ENCODE measurements at places on chromosomes 7 and 10. TPM values are rescaled to one million over a fixed set of nuclear protein-coding genes. Genes with fewer than 3 reads are reported as not detected.

The LRRC18 gene
- not detected for total RNA-seq

DNA sequence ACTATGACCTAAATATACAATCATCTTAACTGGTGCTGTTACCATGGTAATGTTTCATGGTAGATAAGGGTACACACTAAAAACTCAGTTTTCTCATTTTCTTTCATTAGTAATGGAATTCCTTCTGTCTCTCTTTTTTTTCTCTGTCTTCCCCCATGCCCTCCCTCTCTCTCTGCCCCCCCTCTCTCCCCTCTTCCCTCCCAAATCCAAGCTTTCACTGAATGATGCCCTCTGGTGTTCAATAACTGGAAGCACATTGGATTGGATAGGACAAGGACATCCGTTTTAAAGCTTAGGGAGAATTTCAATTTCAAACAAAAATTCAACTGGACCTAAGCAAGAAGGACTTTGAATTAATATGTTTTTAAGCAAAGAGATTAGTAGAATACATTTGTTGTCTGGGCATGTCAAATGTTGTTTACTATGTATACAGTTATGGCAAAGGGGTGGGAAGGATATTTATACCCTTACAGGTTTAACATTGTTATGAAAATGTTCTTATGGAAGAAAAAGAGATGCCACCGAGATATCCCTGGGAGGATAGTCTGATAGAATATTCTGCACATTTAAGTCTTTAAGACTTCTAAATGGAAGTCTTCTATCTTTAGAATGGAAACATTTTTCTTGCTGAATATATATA, 6.1 kb downstream of the CHRM2 start:
- no peak overlapping the region for H3K4me3 ChIP-seq
- peaks cover 18% of the 10 kb centered on the region for H3K27me3 ChIP-seq
- ATAC-seq: no peak
- no peak overlapping the region for H3K27ac ChIP-seq
- no peaks in the 10 kb centered on the region for H3K4me1 ChIP-seq
- H3K36me3 ChIP-seq: no peaks in the 10 kb centered on the region

DNA sequence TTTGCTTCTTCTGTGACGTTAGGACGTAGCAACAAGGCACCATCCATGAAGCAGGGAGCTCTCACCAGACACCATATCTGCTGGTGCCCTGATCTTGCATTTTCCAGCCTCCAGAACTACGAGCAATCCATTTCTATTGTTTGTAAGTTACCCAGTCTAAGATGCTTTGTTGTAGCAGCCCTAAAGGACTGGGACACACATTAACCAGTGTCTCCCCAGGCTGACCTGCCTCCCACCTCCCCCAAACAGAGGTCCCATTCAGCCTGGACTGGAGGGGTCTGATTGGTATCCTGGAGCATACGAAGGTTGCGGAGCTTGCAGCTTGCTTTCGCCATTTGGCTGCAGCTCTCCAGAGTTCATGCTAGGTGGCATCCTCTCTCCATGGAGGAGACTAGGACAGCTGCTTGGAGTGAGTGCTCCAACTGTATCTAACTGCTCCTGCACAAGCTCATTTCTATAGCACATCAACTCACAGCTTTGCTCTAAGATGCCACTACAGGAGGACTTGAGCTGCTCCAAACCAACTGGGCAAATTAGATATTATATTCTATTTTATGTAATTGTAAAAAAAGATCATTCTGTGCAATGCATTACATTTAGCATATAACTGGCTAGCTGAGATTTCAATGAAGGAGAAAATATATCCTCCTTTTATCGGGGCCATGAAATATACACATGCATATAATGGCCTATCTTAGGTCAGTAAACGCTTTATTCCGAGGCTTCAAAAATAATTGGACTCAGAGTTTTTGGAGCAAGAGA, 8.0 kb upstream of the GRK5 start:
- no peak overlapping the region for H3K4me3 ChIP-seq
- no peaks in the 10 kb centered on the region for H3K36me3 ChIP-seq
- H3K27me3 ChIP-seq: no peaks in the 10 kb centered on the region
- peak; percentile 80 for ATAC-seq
- peaks cover 8% of the 10 kb centered on the region for H3K4me1 ChIP-seq

DNA sequence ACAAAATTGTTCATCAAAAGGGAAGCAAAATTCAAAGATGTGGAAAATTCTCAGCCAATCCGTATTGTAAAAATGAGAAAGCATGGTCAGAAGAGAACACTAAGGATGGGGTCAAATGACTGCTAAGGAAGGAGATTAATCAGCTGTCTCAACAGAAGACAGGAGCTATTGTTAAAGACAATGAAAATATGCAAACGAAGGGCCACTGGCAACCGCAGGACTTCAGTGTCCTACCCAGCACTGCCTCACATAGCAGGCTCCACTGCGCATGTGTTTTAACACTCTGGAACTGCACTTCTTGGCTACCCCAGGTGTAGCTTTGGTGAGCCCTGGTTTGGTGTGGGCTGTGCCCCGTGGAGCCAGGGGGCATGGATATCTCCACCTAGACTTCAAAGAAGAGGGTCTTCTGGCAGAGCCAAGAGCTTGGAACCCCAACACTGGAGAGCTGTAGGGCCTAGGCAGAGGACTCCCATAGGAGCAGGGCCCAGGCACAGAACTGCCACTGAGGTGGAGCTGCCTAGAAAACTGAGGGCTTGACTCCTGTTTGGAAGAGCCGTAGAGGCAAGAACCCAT, 176.2 kb upstream of the GDF10 start:
- H3K36me3 ChIP-seq: no peaks in the 10 kb centered on the region
- no peak for ATAC-seq
- H3K4me1 ChIP-seq: no peaks in the 10 kb centered on the region
- no peak overlapping the region for H3K27ac ChIP-seq
- no peak overlapping the region for H3K4me3 ChIP-seq
- peaks cover 18% of the 10 kb centered on the region for H3K27me3 ChIP-seq

- no peak for ATAC-seq
- H3K4me3 ChIP-seq: no peak overlapping the region
- H3K27me3 ChIP-seq: no peaks in the 10 kb centered on the region
- no peaks in the 10 kb centered on the region for H3K4me1 ChIP-seq
Observed at GRCh38 chr7:151808400-151809145, 68.3 kb downstream of the PRKAG2 start.

- H3K4me3 ChIP-seq: no peak overlapping the region
- no peaks in the 10 kb centered on the region for H3K4me1 ChIP-seq
- H3K27ac ChIP-seq: no peak overlapping the region
- ATAC-seq: no peak
- H3K27me3 ChIP-seq: no peaks in the 10 kb centered on the region
Observed at GRCh38 chr10:34492081-34492480, 323.0 kb downstream of the PARD3 start.

The ZNF273 gene
- 13.6 TPM for total RNA-seq

DNA sequence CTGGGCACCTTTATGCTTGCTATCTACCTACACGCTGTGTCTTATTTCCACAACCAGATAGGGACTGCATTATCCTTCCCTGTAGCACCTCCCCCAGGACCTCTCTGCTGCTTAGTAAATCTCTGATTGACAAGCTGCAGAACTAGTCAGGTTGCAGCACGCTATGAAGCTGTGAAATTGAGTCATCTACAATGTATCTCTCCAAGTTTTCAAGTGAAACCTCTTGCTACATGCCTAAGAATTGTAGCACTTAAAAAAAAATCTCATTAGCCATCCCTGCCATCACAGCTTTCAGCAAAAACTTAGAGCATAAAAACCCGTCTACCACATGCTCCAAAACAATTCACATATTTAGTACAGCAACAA, 69.7 kb upstream of the FGFR2 start:
- H3K4me1 ChIP-seq: no peaks in the 10 kb centered on the region
- no peak overlapping the region for H3K4me3 ChIP-seq
- no peak for ATAC-seq
- no peak overlapping the region for H3K27ac ChIP-seq
- H3K36me3 ChIP-seq: no peaks in the 10 kb centered on the region
- H3K27me3 ChIP-seq: peaks cover 16% of the 10 kb centered on the region

The GNAT3 gene
- not detected for total RNA-seq

The SGCE gene
- total RNA-seq: 1.1 TPM

The TRPV6 gene
- 0.16 TPM for total RNA-seq

DNA sequence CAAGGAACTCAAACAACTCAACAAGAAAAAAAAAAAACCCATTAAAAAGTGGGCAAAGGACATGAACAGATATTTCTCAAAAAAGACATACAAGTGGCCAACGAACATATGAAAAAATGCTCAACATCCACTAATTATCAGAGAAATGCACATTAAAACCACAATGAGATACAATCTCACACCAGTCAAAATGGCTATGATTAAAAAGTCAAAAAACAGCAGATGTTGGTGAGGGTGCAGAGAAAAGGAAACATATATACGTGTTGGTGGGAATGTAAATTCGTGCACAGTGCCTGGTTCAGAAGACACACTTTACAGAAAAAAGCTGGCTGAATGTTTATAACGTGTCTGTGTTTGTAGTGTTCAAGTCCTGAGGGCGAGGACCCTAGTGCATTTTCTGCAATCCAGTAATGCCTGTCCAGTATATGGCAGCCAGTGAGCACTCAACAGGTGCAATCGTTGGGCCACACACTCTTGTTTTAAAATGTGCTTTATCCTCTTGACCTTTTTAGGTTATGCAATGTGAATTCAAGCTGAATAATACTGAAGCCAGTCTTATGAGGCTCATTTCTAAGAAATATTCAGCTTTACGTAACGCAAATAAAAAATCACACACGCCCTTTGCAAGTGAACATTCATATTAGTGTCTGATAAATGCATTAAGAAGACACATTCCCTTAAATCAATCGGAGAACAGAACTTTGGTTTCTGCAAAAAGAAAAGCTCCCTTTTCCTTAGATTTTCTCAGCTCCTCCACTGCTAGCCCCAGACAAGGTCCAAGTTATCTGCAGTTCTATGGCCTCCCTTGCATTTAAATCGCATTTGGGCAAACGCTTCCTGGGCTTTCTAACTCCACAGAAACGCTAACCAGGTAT, 813 bp upstream of the MTURN start:
- peak overlapping the region; percentile 73 for H3K27ac ChIP-seq
- peak overlapping the region; percentile 85 for H3K4me3 ChIP-seq
- no peaks in the 10 kb centered on the region for H3K36me3 ChIP-seq
- no peaks in the 10 kb centered on the region for H3K27me3 ChIP-seq
- ATAC-seq: no peak

GRCh38 chr7:50227726-50228125, 76.8 kb upstream of the IKZF1 start:
- peak overlapping the region; percentile 76 for H3K27ac ChIP-seq
- no peaks in the 10 kb centered on the region for H3K27me3 ChIP-seq
- H3K36me3 ChIP-seq: no peaks in the 10 kb centered on the region
- H3K4me1 ChIP-seq: peaks cover 27% of the 10 kb centered on the region

The EBLN1 gene
- total RNA-seq: not detected

- peaks cover 42% of the 10 kb centered on the region for H3K4me1 ChIP-seq
- peaks cover 63% of the 10 kb centered on the region for H3K36me3 ChIP-seq
- H3K4me3 ChIP-seq: peak overlapping the region; percentile 84
- H3K27me3 ChIP-seq: no peaks in the 10 kb centered on the region
- H3K27ac ChIP-seq: peak overlapping the region; percentile 91
Observed at GRCh38 chr10:119654540-119654939, 3.4 kb downstream of the BAG3 start.

The PDE6C gene
- total RNA-seq: not detected

DNA sequence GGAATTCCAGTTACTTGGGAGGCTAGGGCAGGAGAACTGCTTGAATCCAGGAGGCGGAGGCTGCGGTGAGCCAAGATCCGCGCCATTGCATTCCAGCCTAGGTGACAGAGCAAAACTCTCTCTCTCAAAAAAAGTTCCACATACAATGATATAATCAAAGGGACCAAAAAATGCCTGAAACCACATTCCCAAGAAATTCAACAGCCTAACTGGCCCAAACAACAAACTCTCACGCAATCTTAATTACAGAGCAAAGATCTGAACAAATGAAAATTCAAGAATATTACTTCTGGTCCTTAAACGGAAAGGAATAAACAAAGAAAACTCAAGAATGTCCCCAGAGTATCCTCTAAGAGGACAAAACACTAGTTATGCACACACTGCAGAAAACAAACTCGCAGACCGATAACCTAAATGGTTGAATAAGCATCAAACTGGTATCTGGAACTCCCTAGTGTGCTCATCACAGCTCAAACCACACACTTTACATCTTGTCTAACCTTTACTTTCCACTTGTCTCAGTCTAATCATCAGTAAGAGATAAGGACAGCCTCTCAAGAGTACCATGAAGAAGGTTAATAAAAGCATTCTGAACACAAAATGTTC, 3.7 kb downstream of the OGA start:
- ATAC-seq: peak; percentile 16
- H3K27me3 ChIP-seq: no peaks in the 10 kb centered on the region
- peaks cover 94% of the 10 kb centered on the region for H3K36me3 ChIP-seq
- peaks cover 12% of the 10 kb centered on the region for H3K4me1 ChIP-seq
- H3K27ac ChIP-seq: peak overlapping the region; percentile 100

DNA sequence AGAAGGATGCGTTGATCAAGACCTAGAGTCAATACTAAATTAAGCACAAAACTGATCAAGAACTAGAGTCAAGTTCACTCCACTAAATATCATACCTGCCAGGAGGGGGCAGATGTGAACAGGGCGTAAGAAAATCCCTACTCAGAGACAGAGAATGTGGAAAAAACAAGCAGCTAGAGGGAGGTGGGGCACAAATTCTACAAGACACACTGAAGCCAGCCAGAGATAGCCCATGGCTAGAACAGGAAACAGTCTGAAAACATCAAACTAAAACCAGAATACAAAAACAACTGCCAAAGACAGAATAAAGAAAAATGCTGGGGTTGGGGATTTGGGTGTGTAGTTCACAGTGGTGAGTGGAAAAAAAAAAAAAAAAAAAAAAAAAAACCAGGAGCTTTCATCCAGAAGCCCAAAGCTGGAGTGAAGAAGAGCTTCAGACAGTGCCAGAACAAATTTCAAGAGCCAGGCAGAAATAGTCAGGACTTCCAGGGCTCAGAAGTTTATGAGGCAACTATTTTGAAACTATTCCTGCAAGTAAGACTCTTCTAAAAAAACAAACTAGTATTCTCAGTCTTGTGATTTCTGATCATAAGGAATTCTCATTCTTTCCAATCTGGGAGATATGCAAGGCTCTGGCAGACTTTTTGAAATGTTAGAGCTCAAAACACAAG, 118.3 kb downstream of the CCDC71L start:
- H3K4me1 ChIP-seq: peaks cover 11% of the 10 kb centered on the region
- peak overlapping the region; percentile 11 for H3K27ac ChIP-seq
- H3K36me3 ChIP-seq: no peaks in the 10 kb centered on the region
- ATAC-seq: peak; percentile 76
- no peak overlapping the region for H3K4me3 ChIP-seq

Measured in activated T-helper 17 cell treated with anti-CD3 and anti-CD28 coated beads, Interleukin-2, amount 50 U/mL, for 72 hours (primary cell).